Stimulated activated CD4-positive, alpha-beta T cell treated with anti-CD3 and anti-CD28 coated beads, Interleukin-4, amount 100 ng/mL, for 24 hours (primary cell): ENCODE measurements at places on chromosomes 1 and 21.

GRCh38 chr1:82108843-82109242 lies 308.1 kb downstream of the ADGRL2 start:
- DNase-seq: no peak

DNA sequence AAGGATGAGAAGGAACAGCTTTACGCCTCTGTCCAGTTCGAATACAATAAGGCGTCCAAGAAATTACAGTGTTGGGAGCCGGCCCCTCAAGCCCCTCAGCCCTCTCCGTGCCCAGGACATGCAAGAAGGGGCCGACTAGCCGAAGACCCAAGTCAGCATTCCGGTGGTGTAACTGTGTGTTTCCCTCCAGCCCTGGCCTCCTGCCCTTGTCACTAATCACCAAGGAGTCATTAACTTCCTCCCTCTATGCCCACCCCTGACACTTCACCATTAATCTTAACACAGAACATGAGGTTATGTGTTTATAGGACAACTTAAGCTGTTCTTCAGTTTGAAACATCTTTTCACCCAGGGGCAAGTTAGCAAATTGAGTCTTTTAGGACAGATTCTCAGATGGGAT lies 16.4 kb upstream of the C4BPB start:
- no peak for DNase-seq

DNA sequence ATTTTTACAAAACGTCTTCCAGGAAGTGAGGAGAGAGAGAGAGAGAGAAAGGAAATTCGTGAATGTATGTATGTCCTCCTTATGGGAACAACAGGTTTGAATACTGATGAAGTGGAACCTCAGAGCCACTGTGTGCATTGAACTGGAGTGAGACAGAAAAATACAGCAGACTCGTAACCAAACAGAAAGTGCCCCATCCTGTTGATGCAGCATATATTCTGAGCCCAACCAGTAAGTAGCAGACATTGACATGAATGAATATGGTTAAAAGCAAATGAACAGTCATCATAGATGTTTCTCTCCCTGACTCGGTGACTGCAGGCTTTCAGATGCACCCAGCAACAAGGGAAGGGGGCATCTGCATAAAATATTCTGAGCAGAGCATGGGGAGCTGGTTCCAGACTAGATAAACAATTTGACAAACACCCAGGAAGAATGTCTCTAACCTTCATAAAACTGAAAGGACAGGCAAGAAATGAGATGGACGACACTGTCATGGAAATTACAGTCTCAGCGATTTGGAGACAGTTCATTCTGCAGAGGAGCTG lies 471.0 kb upstream of the PBX1 start:
- no peak for DNase-seq

DNA sequence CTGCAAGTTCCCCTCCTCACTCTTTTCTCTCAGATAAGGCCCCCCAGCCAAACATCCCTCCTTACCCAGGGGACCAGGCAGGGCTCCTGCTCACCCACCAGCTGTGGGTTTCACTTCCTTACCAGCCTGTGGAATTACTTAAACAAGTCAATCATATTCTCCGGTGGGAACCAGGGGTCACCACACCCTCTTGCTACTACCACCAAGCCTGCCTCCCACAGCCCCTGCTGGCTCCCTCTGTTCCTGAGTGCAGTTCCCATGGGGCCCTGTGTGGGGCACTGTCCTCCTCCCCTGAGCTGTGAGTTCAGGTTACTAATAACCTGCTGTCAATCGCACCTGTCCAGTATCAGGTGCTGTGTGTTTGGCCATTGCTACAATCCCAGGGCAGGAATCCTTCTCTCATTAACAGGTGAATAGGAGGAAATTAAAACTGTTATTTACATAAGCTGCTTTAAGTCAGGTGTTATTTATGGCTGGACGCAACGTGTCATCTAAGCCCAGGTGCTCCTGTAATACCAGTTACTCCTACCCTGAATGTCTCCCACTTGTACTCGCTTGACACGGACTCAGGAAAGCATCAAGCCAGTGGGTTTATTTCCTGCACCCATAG lies 53.1 kb upstream of the LBR start:
- DNase-seq: peak; percentile 49

DNA sequence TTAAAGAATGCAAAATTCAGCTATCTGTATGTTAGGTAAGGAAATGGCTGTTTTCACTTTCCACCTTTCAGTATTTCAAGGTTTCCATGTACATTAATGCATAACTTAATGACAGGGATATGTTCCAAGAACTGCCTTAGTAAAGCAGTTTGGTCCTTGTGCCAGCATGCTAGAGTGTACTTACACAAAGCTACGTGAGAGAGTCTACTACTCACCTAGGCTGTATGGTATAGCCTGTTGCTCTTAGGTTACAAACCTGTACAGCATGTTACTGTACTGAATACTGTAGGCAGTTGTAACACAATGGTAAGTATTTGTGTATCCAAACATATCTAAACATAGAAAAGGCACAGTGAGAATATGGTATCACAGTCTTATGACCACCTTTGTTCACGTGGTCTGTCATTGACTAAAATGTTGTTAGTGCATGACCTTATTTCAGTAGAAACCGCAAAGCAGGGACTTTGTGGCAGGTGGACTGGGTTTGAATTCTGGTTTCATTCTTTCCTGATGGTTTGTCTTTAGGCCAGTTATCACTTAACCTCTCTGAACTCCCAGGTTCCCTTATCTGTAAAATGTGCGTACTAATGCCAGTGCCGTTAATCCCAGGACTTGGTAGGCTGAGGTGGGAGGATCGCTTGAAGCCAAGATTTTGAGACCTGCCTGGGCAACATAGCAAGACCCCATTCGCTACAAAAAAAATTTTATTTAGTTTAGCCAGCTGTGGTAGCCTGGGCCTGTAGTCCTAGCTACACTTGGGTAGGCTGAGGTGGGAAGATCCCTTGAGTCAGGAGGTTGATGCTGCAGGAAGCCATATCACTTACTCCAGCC lies 4.9 kb downstream of the SMYD2 start:
- DNase-seq: no peak

GRCh38 chr1:84350550-84350949 lies 47.7 kb upstream of the DNASE2B start:
- DNase-seq: no peak

GRCh38 chr1:16021681-16022080 lies at the start of gene CLCNKA:
TSS of gene CLCNKA (plus strand) at chr1:16022036. CDS start at chr1:16022620, 584 bp downstream.
- DNase-seq: no peak

- DNase-seq: no peak
These were observed 8.3 kb downstream of the ADAR start for GRCh38 chr1:154599658-154600057.

DNA sequence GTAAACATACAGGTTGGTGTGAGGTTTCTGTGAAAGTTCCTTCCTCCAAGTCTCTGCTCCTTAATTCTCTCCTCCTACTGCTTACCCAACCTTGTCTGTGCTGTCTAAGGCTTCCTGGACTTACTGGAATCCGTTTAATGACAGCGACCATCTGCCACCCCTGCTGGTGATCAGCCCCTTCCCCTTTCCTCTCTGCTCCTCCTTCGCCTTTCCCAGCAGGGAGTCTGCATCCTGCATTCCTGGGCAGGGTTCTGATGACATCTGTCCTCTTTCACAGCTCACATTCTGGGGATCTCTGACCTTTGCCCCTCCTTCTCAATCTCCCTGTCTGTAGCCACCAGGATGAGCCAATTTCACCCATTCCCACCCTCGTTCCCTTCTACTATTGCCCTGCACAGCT lies 66.5 kb downstream of the KIRREL1 start:
- no peak for DNase-seq

- DNase-seq: no peak
These were observed 191.7 kb upstream of the ARHGEF16 start for GRCh38 chr1:3262681-3263286.

DNA sequence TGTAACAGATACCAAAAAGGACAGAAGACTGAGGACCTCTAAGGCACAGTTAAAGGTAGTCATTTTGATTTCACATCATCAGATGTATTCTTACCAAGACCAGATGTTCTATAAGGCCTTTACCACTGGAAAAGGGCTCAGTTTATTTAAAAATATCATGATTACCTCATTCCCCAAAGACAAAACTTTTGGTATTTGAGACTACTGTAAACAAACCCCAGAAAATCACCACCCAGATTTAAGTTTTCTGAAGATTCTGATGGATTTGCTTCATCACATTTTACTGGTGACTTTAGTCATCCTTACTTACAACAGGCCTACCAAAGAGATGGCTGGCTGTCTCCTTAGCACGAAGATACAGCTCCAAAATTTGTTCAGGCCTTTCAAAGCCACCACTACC lies 8.3 kb downstream of the ENAH start:
- no peak for DNase-seq

DNA sequence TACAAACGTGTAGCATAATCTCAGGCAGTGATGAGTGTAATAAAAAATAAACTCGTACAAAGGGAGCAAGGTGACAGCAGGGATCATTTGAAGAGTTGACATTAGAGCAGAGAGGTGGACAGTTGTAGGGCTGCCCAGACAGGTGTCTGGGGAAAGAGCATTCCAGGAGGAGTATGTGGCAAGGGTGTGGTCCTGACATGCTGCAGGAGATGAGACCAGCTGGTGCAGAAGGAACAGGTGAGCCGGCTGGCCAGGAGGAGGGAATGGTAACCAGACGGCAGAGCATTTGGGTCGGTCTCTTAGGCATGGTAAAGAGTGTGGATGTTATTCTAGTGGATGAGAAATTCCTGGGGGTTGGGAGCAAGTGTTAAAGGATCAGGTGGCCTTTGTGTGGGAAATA lies 306.3 kb downstream of the LMX1A start:
- no peak for DNase-seq

- DNase-seq: no peak
These were observed 19.4 kb downstream of the RPS6KC1 start for GRCh38 chr1:213070406-213070805.

DNA sequence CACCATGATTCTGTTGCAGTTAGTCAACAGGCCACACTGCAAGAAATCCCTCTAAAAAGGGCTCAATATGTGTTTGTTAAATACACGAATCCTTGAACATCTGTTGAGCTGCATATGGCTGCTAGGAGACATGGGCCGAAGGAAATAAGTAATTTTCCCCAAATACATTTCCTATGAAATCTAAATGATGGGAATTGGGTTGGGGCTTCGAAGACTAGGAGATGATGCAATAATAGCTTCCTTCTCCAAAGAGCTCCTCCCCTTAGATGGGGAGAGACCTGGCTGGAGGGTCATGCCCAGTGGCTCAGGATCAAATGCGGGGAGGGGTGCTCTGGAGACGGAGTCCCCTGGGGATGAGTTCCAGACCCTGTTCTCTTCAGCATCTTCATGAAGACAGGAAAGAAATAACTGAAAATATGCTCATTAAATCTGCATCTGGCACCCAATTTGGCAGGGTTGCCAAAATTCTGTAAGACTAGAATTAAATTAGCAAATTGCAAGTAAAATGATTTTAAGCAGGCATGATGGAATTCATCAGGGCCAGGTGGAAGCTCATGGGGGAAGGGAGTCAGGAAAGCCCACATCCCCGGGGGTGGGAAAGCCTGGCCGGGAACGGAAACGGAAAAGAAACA lies 165.0 kb upstream of the EDN2 start:
- DNase-seq: no peak

- no peak for DNase-seq
These were observed 3.5 kb downstream of the LRP8 start for GRCh38 chr1:53324321-53324720.

- DNase-seq: no peak
These were observed 31.9 kb downstream of the PRDM15 start for GRCh38 chr21:41847066-41847804.

GRCh38 chr1:155064832-155065429 lies 1.4 kb downstream of the EFNA4 start:
- DNase-seq: no peak

DNA sequence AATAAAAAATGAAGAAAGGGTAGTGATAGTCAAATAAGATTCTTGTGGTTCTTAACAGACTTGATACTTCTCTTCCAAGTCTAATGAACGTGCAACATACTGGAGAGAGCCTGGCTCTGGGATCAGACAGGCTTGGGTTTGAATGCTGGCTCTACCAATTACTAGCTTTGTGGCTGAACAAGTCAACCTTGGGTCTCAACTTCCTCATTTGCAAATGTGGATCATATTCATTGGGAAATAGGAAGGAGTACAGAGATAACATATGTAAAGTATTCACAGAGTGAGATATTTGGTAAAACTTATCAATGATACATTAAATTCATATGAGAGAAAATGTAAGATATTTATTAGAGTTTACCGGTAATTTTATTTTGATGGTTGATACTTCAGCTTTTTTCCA lies 2.0 kb downstream of the EDEM3 start:
- no peak for DNase-seq

GRCh38 chr21:39052718-39053117 lies 130.5 kb downstream of the PSMG1 start:
- no peak for DNase-seq

GRCh38 chr1:79041666-79042065 lies 35.1 kb upstream of the ADGRL4 start:
- no peak for DNase-seq

DNA sequence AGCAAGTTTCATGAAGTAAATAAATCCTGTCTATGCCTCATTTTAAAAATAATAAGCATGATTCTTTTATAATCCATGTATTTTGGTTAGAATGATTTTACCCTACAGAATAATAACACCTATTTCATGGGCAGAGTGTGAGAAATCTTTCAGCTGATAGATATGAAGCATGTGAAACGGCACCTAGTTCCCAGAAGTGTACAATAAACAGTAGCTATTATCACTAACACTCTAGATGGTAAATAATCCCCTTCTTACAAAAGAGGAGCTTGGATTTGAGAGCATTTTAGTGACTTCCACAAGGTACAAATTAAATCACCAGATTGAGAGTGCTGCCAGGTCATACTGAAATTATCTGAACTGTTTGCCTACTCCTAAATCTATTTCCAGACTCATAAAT lies 95.3 kb upstream of the NRIP1 start:
- no peak for DNase-seq

DNA sequence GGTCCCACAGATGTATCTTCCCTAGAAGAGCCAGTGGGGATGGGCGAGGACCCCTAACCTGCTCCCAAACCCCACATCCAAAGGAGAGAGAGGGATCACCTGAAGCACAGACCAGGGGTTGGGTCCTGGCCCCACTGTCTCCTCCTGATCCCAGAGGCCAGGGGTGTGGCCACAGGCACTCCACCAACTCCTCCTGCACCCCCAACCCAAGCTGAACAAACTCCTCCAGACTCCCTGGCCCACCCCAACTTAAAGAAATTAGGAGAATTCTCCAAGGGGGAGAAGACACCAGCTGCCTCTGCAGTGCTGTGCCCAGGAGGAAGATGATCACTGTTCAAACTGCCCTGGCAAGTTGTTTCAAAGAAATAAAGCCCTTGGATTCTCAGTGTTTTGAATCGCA lies 4.5 kb upstream of the PRAMEF12 start:
- no peak for DNase-seq

DNA sequence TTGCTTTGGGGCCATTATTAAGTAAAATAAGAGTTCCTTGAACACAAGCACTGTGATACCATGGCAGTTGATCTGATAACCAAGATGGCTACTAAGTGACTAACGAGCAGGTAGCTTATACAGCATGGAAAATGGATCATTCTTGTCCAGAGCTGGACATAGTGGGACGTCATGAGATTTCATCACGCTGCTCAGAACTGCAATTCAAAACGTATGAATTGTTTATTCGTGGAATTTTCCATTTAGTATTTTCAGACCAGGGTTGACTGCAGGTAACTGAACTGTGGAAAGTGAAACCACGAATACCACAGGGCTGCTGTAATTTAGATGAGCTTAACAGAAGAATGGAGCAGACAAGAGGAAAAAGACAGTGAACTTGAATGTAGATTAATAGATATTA lies 38.9 kb downstream of the CCDC18 start:
- DNase-seq: no peak

GRCh38 chr1:12177999-12178441 lies 11.2 kb downstream of the TNFRSF1B start:
- peak; percentile 97 for DNase-seq
